Stimulated activated CD8-positive, alpha-beta memory T cell treated with anti-CD3 and anti-CD28 coated beads, Interleukin-15, amount 100 ng/mL, for 48 hours (primary cell): ENCODE measurements at places on chromosomes 7 and 10.
A peak's percentile ranks its signal among the peaks of the same experiment; 100 is the strongest.

- peak; percentile 54 for DNase-seq
Observed at GRCh38 chr10:21278491-21279216, 246.8 kb downstream of the SKIDA1 start.

DNA sequence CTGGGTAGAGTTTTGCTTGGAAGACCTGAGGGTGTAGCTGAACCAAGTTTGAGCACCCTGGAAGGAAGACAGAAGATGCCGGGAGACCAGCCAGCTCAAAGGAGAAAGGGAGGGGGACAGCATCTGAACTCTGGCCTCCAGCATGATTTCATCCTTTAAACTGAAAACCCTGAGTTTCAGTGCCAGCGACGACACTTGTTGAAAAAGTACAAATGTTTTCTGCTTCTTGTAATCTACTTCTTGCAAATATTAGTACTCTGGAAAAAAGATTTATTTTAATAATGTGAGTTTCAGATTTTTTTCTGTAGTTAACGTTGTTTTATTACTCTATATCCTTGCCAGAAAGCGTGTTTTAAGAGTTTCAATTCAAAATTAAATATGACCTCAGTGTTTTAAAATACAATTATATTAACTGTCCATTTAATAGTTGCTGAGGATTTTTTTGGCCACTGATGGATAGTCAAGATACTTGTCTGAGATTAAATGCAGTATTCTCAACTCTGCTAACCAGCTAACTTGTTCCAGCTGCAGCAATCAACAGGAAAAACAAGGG lies 227.7 kb downstream of the MGMT start:
- DNase-seq, result no peak

DNA sequence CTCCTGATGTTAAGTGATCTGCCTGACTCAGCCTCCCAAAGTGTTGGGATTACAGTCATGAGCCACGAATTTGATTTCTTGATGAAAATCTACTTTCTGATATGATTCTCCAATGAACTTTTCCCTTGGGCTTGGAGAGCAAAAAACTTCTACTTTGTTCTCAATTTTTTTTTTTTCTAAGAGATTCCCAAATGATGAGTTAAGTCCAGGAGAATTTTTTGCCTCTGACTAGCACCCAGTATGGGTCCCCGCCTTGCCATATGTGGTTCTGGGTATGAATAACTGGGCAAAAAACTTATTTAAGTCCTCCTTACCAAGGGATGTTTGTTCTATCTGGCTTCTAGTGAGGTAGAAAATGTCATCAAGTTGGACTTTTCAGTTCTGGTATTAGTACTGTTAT lies 147.9 kb upstream of the LYZL1 start:
- no peak for DNase-seq

GRCh38 chr7:43198599-43199090 lies 86.2 kb downstream of the HECW1 start:
- DNase-seq, result no peak

GRCh38 chr7:521221-522070 lies 1.8 kb upstream of the PDGFA start:
- DNase-seq, result no peak

DNA sequence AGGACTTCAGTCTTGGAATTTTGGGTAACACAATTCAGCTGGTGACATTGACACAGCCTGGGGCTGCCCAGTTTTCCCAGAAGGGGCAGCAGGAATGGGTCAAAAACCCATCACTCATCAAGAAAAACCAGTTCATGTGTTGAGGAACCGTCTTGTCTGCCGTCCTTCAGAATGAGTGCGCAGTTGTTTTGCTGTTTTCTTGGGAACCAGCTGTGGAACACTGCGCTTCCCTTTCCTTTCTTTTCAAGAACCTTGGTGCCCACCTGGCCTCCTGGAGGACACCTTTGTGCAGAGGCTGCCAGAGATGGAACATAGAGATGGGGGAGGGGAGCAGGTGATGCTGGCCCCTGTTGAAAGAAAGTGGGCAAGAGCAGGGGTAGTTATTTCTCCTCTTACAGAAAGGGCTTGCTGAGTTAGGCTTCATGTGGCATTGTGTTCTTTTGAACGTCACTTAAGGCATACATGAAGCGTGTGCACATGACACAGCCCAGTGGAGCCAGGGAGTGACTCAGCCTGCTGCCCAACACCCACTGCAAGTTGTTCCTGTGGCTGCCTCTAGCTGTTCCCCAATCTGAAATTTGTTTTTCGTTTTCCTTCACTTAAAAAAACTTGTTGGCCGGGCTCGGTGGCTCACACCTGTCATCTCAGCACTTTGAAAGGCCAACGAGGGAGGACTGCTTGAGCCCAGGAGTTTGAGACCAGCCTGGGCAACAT lies 87.4 kb upstream of the TNS3 start:
- no peak for DNase-seq
